Frontal cortex (tissue), 4 donors: ENCODE measurements at places on chromosomes 3 and 15. TPM values are rescaled to one million over a fixed set of nuclear protein-coding genes. Genes with fewer than 3 reads are reported as not detected.

The CPA3 gene
- not detected for total RNA-seq

- no peak for DNase-seq
Measured at GRCh38 chr15:78944202-78944625, 632 bp downstream of the CTSH start.

GRCh38 chr3:94070341-94070911, 7.6 kb downstream of the NSUN3 start:
- DNase-seq: no peak

The INO80 gene
- 35.5 TPM for total RNA-seq

The TADA3 gene
- 33.0 TPM for total RNA-seq

The ZBBX gene
- 4.9 TPM for total RNA-seq

DNA sequence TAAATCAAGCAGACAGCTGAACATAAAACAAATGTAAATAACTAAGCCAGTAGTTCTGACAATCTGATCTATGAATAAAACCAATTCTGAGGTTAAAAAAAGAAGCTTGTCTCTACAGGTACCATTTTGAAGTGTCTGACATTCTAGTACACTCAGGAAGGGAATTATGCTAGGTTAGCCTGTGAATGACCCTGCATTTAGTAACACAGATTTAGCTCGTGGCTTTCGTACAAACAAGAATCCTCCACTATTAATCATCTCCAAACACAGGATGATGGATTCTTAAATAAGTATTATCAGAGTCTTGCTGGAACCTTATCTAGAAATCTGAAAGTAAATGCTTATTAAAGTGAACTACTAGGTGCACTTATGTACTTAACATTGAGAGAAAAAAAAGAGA, 1120.1 kb downstream of the ROBO1 start:
- no peak for DNase-seq

The ISY1 gene
- 13.9 TPM for total RNA-seq

GRCh38 chr15:98077186-98077585, 116.7 kb downstream of the ARRDC4 start:
- DNase-seq: no peak

The MAP6D1 gene
- 3.3 TPM for total RNA-seq

- DNase-seq: no peak
Measured at GRCh38 chr3:194257151-194257621, 93.9 kb downstream of the CPN2 start.

DNA sequence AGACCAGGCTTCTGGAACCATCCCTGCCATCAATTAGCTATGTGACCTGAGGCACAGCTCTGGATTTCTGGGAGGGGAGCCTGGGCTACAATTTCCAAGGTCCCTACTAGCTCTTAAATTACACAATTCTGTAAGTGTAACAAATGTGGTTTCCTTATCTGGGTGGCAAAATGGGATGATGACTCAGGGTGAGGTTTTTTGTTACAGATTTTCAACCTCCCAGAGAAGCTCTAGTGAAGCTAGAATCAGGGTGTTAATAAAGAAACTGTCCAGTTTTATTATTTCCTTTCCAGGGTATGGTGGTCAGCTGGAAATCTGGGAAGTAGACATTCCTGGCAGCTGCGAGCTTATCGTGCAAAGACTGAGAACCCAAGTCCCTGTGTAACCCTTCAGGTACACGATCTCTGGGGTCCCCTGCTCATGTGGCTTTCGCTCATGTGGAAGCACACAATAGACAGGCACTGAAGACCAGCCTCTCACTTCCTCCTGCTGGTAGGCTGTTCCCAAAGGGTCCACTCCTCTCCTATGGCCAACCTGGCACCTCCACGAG, 7.3 kb downstream of the RAB27A start:
- no peak for DNase-seq

DNA sequence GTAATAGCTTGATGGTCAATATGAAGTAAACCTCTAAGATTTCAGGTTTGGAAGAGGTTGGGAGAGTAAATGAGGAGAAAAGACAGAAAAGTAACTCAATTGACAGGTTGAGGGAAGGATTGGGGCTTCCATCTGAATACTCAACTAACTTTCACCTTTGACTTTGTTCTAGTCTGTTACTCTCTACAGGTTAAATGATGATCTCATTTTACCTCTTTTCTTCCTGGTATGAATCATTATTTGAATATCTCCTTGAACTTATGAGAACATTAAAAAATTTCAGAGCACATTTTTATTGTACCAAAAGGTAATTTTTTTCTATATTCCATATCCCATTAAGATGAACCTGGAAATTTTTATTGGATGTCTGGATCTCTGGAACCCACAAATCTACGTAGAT, 87.9 kb upstream of the KCNH8 start:
- no peak for DNase-seq

DNA sequence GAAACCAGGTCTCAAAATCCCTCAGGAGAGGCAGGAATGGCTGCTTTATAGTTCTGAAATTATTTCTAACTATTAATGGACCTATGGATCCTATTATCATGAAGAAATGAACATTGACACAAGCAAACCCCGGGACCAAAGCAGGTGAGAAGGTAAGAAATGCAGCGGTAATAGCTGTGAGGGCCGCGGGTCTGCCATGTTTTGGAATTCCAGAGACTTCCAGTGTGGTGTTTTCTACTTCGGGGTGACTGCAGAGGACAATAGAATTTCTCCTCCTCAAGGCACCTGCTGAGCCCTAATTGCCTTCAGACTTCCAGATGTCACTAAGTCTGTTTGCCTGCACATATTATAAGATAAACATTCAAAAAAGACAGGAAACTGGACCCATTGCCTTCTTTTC, 437.4 kb downstream of the GABRG3 start:
- DNase-seq: no peak

GRCh38 chr3:145692751-145693150, 468.2 kb downstream of the PLOD2 start:
- DNase-seq: no peak

DNA sequence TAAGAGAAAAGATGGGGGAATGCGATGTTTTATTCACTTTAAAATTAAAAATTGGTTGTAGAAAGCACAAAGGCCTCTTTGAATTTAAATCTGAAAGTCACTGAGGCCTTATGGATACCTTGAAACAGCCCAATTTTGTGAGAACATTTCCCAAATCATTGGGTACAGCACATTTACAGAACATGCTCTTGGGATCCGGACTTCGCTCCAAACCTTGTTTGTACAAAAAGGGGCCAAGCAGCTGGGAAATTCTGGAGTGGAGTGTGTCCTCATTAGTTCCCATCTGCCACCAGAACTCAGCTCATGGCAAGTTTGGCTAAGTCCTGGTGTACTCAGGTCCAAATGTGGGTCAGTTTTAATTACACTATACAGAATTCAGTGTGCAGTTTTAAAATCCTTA, 254.2 kb downstream of the ZBTB20 start:
- DNase-seq: no peak

DNA sequence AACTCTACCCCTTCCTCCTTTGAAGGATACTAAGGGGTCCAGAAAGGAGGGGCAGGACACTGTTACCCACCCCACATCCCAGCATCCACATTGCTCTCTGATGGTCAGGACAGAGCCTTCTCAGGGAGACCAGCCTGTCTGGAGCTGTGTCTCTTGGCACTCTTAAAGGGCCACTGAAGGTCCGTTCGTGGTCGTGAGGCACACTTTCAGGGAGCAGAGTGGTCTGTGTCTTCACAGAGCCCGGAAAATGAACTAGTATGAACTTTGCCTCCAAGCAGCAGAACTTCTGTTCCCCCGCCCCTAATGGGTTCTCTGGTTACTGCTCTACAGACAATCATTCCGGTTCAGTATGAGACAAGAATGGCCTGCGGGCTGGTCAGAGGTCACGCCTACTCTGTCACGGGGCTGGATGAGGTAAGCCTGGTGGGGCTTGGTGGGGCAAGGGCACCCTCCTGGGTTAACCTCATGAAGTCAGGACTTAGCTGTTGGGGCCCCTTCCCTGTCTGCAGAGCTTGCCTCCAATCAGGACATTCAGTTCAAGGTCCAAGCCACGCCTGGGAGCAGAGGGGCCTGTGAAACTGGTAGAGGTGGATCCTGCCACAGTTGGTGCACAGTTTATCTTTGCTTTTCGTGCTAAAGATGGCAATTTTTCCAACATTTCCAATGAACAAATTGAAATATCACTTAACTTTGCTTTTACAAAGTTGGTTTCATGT, 33.2 kb downstream of the CAPN3 start:
- DNase-seq: no peak

DNA sequence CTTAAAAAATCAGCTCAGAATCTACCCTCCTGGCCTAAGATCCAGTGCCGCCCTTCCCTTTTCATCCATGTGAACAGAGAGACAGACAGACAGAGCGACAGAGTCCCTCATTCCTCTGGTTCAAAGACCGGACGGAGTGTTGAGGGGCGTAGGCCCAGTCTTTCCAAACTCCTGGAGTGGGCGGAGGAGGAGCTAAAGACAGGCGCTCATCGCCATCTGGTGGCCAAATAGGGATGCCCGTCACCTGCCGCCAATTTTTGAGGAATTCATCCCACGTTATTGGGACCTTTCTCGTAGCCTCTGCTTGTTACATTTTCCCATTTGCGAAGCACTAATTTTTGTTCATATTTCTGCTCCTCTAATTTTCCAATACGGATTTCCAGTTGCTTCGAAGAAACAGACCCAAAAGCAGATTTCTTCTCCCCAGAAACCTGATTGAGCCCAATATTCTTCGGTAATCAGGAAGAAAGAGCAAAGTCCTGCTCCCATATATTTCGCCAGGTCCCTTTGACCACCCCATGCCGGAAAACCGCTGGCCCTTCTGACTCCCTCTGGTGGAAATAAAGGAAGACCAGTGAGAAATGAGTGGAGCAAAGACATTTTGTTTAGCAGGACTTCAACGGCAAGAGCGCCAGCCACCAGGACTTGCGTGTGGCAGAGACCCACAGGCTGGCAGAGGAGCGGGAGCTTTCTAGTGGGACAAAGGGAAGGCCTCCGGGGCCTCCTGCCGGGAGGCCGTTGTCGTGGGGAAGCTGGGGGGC, 88.0 kb downstream of the LRRK1 start:
- peak; percentile 83 for DNase-seq

The ADAMTS17 gene
- total RNA-seq: 9.4 TPM

- DNase-seq: no peak
Measured at GRCh38 chr3:187172929-187173328, 24.4 kb upstream of the RTP1 start.

DNA sequence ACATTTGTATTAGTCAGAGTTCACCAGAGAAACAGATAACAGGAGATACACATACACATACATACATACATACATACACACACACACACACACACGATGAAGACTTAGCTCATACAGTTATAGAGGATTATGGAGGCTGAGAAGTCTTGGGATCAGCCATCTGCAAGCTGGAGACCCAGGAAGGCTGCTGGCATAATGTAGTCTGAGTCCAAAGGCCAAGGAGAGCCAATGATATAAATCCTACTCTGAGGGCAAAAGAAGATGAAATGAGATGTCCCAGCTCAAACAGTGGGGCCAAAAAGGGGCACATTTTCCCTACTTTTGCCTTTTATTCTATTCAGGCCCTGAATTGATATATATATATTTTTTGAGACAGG, 6.4 kb upstream of the TTC14 start:
- DNase-seq: no peak

DNA sequence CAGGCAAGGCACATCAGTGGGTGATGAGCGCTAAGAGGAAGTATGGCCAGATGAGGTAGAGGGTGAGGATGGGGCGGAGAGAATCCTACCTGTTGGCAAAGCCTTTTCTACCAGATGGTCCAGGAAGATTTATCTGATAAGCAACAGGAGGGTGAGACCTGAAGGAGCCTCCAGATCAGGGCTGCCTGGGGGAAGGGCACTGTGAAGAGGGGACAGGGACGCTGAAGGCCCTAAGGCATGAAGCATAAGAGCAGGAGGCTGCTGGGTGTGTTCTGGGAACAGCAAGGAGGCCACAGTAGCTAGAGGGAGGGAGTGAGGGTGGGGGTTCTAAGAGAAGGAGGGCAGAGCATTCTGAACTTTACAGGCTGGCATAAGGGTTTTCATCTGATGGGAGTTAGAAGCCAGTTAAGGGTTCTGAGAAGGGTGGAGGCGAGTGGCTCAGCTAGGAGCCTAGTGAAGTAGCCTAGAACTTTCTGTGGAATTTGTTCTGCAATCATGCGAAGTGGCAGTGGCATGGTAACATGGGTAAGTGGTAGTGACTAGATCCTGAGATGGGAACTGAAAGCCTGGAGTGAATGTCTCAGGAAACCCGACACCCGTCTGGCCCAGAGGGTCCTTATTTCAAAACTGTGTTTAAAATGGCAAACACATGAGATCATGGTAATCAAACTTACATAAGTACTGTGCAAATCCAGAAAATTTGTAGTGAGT, 29.9 kb downstream of the CGNL1 start:
- DNase-seq: no peak

DNA sequence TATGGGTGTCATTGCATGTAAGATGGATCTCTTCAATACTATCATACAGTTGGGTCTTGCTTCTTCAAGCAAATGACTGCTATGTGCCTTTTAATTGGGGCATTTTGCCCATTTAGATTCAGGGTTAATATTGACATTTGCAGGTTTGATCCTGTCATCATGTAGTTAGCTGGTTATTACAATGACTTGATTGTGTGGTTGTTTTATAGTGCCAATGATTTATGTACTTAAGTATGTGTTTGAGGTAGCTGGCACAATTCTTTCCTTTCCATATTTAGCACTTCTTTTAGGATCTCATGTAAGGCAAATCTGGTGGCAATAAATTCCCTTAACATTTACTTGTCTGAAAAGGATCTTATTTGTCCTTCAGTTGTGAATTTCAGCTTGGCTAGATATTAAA, 267.5 kb downstream of the VGLL3 start:
- DNase-seq: no peak

DNA sequence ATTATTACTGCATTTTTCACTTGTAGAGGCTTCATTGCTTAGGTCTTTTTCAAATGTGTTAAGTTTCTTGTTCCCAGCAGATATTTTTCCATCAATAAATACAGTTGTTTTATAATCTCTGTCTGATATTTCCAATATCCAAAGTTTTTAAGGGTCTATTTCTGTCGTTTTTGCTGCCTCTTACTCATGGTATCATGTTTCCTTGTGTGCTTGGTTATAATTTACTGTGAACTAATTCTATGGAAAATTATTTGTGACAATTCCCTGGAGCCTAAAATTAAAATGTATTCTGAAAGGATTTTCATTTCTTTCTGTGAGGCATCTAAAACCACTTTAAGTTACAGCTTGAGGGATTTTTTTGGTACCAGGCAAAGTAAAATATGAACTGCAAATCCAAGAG, 17.5 kb downstream of the TBC1D5 start:
- no peak for DNase-seq

DNA sequence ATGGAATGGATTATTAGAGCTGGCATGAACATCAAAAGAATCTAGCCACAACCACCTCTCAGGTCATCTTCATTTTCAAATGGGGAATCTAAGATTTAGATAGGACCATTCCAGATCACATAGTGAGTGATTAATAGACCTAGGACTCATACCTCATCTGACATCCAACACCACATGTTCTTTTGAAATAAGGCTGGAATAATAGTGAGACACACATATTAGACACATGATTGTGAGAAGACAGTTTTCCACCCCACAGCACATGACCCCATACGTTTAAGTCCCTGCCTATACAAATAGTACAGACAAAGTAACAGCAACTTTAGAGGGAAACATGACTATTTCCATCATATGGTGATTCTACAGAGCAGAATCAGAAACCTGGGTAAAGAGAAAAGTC, 344.7 kb upstream of the TPRG1 start:
- DNase-seq: no peak
